Panc1 (cell line): ENCODE measurements at places on chromosomes 16 and 17. TPM values are rescaled to one million over a fixed set of nuclear protein-coding genes. Genes with fewer than 3 reads are reported as not detected.

BCO1 gene
- total RNA-seq = not detected

CYB5D1 gene
- total RNA-seq = 8.6 TPM

ZG16 gene
- total RNA-seq = not detected

CES1 gene
- 27.5 TPM for total RNA-seq

ABCA3 gene
- 58.4 TPM for total RNA-seq

ESRP2 gene
- total RNA-seq = 27.0 TPM

DNA sequence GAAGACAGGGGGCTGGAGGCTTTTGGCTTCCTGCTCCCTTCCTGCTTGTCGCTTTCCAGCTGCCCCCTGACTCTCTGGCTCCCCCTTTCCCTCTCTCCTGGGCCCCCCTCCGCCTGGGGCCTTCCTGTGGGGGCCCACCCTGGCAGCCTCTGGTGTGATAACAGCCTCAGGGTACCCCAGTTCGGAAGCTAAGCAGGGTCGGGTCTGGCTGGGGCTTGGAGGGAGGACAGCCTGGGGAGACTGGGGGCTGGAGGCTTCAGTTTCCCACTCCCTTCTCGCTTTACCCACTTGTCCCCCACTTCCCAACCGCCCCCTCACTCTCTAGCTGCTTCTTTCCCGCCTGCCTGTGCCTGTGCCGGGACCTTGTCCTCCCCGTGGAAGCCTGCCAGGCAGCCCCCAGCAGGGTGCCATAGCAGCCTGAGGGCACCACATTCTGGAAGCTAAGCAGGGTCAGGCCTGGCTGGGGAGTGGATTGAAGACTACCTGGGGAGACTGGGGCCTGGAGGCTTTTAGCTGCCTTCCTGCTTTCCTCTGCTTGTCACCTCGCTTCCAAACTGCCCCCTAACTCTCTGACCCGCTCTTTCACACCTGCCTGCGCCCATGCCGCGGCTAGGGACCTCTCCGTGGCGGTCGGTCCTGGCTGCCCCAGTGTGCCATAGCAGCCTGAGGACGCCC is 2275.5 kb downstream of the TP53TG3F start:
- no peak for DNase-seq

GRCh38 chr16:87733190-87733589 is 32.6 kb downstream of the KLHDC4 start:
- DNase-seq = no peak

GRCh38 chr17:72592242-72592966 is 471.6 kb downstream of the SOX9 start:
- no peak for DNase-seq

DNA sequence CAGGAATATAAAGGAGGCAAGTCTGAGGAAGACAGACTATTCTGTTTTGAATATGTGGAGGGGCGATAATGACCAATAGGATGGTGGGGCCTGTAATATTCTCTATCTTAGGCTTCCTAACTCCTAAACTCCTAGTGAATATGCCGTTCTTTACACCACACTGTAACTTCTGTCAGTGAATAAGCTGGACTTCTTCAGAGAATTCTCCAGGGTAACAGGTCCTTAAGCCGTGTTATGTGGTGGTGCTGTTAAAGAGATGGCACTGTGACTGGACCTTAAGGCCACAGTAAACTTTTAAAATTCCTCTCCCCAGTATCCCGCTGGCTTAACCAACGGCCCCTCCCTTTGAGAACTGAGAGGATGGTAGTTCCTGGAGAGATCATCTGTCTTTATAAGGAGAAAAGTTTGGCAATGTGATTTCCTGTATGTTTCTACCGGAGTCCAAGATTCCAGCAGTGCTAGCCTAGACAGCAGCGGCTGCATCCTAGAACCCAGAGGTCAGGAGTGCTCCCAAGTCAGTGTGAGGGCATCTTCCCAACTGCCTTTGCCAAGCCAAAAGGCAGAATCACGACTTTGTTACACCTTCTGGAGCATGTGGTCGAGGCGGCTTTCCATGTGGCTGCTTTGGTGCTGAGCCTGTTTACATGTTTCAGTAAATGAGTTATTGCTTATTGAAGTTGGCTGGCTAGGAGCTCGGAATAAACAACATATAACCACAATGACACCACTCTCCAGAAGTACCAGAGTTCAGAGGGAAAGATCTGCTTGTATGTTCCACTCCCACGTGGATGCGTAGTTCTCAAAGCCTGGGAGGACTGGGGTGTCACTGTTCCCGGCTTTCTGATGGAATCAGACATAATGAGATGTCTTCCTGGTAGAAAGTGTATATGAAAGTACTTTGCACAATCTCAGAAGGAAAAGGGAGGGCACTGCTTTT is 41.0 kb downstream of the TUBD1 start:
- DNase-seq = no peak

DNA sequence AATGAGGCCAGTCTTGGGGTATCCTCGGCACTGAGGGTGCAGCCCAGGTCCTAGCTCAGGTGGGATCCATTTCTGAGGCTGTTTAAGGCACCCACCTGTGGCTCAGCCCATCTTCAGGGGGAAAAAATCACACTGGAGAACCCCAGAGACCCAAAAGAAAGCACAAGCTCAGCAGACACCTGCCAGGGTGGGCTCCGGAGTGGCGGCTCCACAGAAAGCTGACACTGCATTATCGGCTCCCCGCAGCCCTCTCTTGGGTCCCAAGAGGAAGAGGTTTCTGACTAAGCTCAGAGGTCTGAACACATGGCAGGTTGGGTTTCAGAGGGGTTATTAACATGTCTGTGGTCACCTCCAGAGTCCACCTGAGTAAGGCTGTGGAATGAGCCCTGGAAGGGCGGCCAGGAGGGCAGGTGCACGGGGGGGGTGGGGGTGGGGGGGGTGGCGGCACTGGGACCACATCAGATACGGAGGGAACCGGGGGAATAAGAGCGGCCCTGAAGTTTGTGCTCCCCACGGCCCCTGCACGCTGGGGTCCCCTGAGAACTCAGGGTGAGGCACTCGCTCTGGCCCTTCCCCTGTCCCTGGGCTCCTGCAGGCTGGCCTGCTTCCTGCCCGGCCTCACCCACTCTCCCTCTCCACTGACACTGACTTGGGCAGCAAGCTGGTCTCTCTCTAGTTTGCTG is 79.5 kb downstream of the TIMM22 start:
- no peak for DNase-seq

DNA sequence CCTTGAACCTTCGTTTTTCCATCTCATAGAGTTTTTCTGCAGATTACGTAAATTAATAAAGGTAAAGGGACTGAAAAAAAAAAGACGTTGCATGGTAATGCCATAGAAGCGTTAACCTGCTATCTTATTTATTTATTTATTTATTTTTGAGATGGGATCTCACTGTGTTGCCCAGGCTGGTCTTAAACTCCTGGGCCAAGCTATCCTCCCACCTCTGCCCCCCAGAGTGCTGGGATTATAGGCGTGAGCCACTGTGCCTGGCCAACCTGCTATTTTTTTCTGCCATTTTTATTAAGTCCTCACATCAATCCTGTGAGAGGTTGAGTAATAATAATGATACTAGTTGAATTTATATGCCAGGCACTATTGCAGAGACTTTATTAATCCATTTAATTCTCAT is 7.9 kb downstream of the MSI2 start:
- DNase-seq = no peak

- DNase-seq = no peak
Measured at GRCh38 chr16:49972961-49973360, 52.1 kb upstream of the CNEP1R1 start.

GRCh38 chr16:70573451-70574121 is 50.0 kb downstream of the SF3B3 start:
- DNase-seq = no peak

DNA sequence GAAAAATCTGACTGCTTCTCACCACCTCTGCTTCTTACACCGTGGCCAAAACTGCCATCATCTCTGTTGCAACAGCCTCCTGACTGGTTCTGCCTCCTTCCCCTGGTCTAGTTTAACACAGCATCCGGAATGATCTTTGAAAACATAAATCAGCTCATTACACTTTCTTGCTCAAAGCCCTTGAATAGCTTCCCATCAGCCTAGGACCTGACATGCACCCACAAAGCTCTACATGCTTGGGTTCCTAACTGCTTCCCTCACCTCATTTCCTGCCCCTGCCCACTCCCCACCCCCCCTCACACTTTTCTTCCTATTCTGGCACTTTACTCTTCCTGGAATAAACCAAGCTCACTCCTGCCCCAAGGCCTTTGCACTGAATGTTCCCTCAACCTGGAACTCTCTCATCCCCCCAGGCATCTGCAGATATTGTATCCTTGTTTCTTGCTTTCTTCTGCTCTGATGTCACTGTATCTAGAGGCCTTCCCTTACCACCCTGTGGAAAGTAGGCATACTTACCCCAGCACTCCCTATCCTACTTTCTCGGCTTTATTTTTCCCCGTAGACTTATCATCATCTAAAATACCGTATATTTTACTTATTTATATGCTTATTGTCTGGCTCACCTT is 112.4 kb downstream of the FTO start:
- DNase-seq = no peak

DNA sequence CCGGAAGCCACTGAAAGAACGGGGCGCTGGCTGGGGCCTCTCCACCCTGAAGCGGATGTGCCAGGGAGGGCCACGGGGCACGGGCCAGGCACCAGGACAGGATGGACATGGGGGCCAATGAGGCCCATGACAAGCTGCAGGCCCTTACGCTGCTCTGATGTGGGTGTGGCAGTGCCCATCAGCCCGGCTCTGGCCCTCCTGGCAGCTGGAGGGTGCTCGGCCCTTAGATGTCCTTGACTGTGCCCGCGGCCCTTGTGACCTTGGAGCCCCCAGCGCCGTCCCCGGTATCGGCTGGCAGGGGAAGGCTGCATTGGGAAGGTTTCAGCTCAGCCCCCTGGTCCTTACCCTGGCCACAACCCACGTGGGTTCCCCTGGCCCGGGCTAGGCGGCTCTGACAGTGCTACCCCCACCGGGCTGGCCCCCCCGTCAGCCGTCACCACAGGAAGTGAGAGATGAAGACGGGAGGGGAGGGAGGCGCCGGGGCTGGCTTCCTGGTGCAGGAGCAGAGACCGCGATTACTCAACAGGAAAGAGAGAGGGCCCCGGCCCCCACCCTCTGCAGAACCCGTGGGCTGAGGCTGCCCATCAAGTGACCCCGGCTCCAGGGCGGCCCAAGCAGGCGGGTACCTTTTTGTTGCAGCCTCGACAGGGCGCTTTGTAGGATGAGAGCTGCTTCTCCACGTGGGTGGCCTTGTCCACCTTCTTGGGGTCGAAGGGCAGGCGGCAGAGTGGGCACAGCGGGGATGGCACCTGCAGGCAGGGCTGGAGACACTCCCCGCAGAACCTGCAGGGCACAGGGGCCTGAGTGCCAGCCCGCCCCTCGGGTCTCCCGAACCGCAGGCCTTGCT is 5.3 kb downstream of the RNF166 start:
- no peak for DNase-seq

GRCh38 chr16:80862160-80862705 is 57.8 kb upstream of the CDYL2 start:
- no peak for DNase-seq

GRCh38 chr17:61955619-61956018 is 27.8 kb upstream of the INTS2 start:
- no peak for DNase-seq

DNA sequence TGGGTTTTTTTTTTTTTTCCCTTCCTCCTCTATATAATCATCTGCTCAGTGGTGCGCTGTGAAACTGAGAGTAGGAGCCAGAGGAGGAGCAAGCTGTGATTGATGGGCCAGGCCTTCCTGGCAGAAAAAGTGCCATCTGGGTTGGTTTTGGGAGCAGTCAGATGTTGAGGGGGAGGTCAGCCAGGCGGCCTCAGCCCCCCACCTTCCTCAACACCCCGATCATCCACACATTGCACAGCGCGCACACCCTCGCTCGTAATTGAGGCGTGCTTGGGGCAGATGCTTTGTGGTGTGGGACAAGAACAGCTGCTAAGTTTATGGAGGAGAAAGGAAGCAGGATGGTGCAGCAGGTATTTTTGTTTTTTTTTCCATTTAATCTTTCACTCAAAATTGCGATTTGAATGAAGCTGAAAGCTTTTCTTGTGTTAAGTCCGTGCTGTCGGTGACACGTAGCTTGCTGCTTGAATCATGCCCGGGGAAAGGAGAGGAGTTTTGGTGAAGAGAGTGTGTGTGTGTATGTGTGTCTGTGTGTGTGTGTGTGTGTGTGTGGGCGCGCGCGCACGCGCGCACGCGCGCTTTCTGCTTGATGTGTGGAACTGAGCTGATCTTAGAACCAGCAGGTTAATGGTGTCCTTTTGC is 177.4 kb downstream of the RBFOX1 start:
- DNase-seq = no peak

- no peak for DNase-seq
Measured at GRCh38 chr17:9484789-9485188, 90.8 kb downstream of the STX8 start.

DNA sequence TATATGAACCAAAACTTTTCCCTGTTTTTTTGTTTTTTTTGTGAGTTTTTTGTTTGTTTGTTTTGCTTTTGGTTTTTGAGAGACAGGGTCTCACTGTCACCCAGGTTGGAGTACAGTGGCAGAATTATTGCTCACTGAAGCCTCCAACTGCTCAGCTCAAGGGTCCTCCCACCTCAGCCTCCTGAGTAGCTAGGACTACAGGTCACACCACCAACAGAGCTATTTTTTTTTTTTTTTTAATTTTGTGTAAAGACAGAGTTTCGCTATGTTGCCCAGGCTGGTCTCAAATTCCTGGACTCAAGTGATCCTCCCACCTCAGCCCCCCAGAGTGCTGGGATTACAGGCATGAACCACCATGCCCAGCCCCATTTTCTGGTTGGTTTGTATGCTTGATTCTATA is 28.6 kb downstream of the CMTM4 start:
- no peak for DNase-seq
